ENCODE measurements at places on chromosomes 6 and 20. TPM values are rescaled to one million over a fixed set of nuclear protein-coding genes. Genes with fewer than 3 reads are reported as not detected.

DNA sequence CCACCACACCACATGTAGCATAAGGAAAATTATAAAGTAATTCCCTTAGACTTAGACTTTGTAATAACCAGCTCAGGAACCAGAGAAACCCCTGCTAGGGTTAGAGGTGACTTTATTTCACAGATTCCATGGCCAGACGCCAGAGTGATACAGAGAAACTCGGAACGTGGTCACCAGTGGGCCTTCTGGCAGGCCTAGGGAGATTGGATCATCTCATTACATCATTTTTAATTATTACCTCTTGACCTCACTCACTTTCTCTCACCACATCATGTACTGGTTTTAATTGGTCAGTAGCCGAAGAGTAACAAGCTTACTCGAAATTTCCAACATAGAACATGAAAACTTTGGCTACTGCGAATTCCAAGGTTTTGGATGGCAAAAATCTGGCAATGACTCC lies 72.9 kb downstream of the BMP6 start:
- DNase-seq, result no peak

DNA sequence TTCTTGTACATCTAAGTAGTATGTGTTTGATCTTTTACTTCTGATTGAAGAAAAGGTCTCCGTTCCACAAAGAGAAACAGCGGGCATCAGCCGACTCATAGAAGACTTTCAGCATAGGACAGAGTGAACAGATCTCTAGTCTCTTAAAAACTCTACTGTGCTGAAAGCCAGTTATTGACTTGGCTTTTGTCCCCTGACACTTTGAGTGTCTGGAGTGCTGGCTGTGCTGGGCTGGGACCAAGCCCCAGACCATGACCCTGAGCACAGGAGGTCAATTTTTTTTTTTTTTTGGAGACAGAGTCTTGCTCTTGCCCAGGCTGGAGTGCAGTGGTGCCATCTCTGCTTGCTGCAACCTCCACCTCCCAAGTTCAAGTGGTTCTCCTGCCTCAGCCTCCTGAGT lies 27.8 kb downstream of the MYBL2 start:
- no peak for DNase-seq

CST4 gene
- not detected for total RNA-seq

GRCh38 chr6:73521351-73521985 lies 636 bp upstream of the EEF1A1 start:
- no peak for DNase-seq

RBPJL gene
- total RNA-seq, result not detected

LCA5 gene
- total RNA-seq, result 5.0 TPM

DNA sequence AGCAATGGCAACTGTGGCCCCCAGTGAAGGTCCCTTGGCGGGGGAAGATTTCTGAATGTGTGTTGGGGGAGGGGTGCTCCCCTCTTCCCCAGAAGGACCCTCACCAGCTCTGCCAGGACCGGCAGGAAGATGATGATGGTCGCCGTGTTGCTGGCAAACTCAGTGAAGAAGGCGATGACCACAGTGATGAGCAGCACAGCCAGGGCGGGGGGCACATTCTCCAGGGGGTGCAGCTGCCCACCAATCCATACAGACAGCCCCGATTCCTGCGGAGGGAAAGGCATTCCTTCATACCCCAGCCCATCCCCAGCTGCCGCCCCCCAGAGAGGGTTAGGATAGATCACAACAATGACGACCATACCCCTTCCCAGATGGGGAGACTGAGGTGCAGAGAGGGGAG lies 15.7 kb upstream of the OCSTAMP start:
- DNase-seq, result no peak

FAM209B gene
- total RNA-seq, result not detected

- peak; percentile 50 for DNase-seq
Measured at GRCh38 chr6:147651249-147652063, 143.0 kb downstream of the SAMD5 start.

- DNase-seq, result peak; percentile 49
Measured at GRCh38 chr20:652615-653109, 338 bp downstream of the SRXN1 start.

GRCh38 chr6:166987448-166987847 lies 11.7 kb upstream of the CEP43 start:
- no peak for DNase-seq

TGM6 gene
- not detected for total RNA-seq

GRCh38 chr20:63740627-63741353 lies 1.2 kb downstream of the SLC2A4RG start:
- DNase-seq, result peak; percentile 83

GRCh38 chr6:133424359-133424758 lies 183.2 kb downstream of the EYA4 start:
- no peak for DNase-seq

AGER gene
- 0.60 TPM for total RNA-seq

DNA sequence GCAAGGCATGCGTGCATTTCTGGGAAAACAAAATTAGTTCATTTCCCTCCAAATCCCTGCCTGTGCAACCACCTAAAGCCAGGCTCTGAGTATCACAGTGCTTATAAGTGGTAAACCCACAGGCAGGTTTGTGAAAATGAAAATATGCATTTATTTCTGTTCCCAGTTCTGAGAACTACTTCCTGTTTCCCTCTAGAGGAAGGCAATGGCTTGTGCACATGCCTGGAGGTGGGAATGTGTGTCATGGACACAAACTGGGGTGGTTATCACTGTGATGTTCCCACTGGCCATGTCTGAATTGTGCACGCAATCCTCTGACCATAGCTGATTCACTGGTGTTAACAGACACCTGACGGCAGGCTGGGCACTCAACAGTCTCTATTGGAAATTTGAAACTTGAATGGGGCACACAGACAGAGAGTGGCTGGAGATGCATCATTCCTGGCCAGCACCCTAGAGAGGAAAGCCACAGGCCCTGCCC lies 26.3 kb downstream of the FAM110A start:
- peak; percentile 67 for DNase-seq

DNA sequence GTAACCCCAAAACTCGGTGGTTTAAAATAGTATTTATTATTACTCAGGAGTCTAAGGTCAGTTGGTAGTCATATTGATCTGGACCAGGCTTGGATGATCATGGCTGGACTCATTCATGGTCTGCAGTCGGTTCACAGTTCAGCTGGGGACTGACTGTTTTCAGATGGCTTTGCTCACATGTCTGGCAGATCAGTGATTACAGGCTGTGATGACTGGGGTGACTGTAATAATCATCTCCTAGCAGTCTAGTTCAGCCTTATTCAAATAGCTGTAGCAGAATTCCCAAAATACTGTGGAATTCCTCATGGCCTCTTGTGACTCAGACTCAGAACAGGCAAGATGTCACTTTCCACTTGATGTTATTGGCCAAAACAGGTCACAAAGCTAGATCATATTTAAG lies 16.4 kb upstream of the NT5DC1 start:
- DNase-seq, result no peak

MRAP2 gene
- 0.92 TPM for total RNA-seq

GRCh38 chr6:147621961-147622360 lies 113.5 kb downstream of the SAMD5 start:
- no peak for DNase-seq

GRCh38 chr6:113763311-113763766 lies 93.8 kb upstream of the MARCKS start:
- DNase-seq, result peak; percentile 23

TMEM170B gene
- 5.2 TPM for total RNA-seq

Measured in Daoy (cell line).